ENCODE measurements at places on chromosomes 7 and 10.

DNA sequence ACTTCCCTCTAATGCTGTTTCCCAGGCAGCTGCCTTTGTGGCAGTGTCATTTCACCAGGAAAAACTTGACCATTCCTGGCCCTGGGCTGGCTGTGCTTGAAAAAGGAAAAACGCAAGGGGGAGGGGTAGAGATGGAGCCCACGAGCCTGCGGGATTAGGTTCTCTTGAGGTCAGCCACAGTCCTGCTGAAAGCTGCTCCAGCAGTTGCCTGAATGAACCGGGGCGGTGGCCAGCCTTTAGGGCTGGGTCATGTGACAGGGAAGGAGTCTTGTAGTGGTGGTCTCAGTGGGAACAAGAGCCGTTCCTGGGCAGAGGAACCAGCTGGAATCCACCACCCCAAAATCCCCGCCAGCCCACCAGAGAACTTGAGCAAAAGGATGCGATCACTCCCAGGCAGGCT lies 51.2 kb upstream of the LRRC4 start:
- no peak for DNase-seq

DNA sequence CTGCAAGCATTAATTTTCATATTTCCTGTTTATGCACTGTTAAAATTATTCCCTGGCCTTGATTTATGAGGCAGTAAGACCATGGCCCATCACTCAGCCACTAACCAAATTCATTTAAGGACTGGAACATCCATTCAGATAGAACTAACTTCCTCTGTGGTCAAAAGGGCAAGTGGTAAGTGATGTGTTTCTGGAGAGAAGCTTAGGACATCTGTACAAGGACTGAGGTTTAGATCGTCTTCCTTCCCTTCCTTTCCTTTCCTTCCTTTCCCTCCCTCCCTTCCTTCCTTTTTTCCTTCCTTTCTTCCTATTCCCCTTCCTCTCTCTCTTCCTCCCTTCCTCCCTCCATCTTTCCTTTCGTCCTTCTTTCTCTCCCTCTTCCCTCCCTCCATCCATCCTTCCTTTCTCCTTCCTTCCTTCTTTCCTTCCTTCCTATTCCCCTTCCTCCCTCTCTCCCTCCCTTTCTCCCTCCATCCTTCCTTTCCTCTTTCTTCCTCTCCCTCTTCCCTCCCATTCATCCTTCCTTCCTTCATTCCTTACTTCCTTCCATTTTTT lies 1019.4 kb downstream of the TYW1 start:
- DNase-seq = no peak

GRCh38 chr7:271266-272107 lies 18.5 kb upstream of the FOXL3 start:
- DNase-seq = no peak

GRCh38 chr7:84191842-84192241 lies 2.7 kb downstream of the SEMA3A start:
- no peak for DNase-seq

DNA sequence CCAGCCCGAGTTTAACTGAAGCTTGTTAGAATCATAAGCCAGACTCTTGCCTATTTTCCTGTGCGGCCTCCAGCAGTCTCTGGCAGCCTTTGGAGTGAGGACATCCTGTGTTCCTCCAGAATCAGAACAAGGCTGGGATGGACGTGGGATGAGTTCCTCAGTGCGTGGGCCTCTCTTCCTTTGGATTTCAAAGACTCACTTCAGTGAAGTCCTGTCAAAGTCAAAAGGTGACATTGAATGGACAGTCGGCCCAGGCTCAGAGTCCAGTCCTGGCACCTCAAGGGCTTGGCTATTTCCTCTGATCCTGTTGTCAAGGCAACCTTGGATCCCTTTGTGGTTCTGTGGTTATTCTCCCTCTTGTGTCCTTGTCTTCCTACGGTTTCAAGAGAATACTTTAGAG lies 21.4 kb upstream of the SMC3 start:
- DNase-seq = no peak

DNA sequence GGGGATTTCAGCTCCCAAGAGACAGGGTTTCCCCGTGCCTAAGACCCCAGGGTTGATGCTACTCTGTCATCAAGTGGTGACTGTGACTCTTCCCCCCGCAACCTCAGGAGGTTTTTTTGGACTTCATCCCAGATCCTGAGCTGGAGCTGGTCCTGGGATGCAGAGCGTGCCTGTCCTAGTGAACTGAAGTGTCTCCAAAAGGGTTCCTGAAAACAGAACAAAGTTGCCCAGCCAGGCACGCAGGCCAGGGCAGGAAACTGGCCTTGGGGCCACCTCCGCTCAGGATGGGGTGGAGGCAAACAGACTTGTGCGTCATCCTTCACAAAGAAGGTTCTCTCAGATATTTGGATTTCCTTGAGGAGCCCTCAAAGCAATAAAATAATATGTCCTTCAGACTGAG lies 118.9 kb downstream of the ITIH5 start:
- DNase-seq = no peak

GRCh38 chr10:6320320-6321010 lies 117.7 kb downstream of the PFKFB3 start:
- no peak for DNase-seq

DNA sequence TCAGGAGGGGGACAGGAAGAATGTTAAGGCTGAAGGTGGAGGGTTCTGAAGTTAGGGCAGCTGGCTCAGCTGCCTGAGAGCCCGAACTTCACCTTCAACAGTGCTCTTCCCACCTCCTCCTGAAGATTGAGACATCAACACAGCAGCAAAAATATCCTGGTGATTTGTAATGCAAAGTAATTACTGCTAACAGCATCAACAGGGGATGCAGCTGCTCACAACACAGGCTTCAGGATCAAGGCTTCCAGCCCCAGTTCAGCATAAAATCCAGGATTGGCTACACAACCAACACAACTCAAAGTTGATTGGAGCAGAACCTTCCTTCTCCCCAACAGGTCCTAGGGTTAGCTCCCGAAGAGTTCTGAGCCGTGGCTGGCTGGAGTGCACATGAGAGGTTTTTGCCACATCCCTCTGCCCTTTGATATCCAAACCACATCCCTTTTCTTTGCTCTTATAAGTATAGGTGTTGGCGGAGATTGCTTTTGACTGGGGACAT lies 242.4 kb downstream of the KIAA1217 start:
- DNase-seq = no peak

GRCh38 chr10:4285121-4285520 lies 500.1 kb upstream of the KLF6 start:
- no peak for DNase-seq

- DNase-seq = no peak
Measured at GRCh38 chr7:49596701-49597491, 176.5 kb upstream of the VWC2 start.

- DNase-seq = no peak
Measured at GRCh38 chr7:112238852-112239610, 32.5 kb downstream of the ZNF277 start.

DNA sequence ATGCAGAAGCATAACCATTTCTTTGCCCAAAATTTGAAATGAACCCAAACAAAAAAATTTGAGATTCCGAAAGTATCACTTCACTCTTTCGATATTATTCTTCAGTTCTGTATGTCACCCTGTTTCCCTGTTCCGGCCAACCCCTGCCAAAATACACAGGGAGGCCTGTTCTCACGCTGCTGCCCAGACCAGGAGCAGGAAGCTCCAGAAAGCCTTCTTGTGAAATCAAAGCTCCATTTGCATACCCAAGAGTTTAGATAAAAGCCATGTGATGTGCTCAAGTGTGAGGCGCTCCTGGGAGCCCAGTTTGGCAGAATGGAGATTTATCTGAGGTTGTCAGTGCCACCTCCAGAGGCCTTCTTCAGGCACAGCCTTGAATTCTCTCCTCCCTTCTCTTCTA lies 236.2 kb downstream of the FGFR2 start:
- no peak for DNase-seq

DNA sequence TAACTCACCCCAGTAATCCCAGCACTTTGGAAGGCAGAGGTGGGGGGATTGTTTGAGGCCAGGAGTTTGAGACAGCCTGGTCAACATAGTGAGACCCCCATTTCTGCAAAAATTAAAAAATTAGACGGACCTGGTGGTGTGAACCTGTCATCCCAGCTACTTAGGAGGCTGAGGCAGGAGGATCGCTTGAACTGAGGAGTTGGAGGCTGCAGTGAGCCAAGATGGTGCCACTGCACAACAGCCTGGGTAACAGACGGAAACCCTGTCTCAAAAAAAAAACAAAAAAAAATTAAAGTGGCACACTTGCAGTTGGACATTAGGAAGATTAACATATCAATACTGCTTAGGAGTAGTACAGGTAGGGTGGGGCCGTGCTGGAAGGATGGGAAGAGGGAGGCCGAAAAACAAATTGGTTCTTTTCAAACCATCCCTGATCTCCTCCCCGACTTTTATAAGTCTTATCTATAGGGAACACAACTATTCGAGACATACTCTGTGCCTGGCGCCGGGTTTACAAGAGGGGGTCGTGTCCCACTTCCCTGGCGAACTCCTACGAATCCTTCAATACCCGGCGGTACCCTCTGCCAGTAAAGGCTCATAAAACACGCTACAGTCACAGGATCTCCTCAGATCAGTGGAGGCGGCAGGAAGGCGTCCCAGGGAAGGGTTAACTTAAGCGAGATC lies 628 bp downstream of the TAF6 start:
- no peak for DNase-seq

DNA sequence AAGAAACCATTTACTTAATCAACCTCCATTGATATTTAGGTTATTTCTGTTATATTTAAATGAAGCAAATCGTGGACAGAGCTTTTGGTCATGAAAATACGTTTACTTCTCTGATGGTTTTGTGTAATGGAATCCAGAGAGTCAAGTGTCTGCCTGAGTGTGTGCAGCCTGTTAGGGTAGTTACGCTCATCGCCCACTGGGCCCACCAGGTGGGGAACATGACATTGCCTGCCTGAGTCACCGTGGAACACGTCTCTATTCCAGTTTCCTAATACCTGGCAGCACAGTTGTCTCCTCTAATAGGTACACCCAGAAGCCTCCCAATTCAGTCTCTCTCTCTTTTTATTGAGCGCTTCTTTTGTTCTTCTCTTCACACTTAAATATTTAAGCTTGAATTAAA lies 91.0 kb downstream of the ADCY1 start:
- DNase-seq = no peak

DNA sequence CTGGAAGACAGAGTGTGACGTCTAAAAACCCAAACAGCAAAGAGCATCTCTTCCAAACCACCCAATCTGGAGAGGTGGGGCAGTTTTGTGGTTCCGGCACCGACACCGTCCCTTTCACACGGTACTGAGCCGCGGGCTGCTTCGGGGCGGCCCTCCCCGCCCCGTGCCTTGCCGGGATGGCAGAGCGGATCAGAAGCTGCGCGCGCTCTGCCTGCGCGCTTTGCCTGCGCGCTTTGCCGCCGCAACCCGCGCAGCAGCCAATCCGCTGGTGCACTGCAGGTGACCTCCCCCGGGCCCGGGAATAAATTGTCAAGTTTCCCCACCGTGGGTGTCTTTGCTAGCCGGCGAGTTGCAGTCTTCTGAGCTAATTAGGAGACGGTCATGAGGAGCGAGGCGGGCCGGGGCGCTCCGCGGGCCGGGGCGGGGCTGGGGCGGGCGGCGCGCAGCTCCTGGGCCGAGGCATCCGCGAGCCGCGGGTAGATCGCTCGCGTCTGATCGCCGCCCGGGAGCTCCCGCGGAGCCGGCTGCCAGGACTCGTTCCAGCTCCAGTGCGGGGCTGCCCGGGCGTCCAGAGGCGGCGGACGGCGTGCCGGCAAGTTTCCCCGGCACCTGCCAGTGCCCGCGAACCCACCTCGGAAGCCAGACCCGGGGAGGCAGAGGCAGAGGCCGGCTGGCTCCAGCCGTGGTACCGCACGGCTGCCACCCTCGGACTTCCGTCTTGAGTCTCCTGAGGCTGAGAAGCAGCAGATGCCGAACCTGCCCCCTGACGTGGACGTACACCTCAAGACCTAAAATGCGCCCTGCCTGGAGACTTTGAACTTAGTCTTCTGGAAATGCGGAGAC lies 536.0 kb upstream of the GALNT17 start:
- DNase-seq = no peak

DNA sequence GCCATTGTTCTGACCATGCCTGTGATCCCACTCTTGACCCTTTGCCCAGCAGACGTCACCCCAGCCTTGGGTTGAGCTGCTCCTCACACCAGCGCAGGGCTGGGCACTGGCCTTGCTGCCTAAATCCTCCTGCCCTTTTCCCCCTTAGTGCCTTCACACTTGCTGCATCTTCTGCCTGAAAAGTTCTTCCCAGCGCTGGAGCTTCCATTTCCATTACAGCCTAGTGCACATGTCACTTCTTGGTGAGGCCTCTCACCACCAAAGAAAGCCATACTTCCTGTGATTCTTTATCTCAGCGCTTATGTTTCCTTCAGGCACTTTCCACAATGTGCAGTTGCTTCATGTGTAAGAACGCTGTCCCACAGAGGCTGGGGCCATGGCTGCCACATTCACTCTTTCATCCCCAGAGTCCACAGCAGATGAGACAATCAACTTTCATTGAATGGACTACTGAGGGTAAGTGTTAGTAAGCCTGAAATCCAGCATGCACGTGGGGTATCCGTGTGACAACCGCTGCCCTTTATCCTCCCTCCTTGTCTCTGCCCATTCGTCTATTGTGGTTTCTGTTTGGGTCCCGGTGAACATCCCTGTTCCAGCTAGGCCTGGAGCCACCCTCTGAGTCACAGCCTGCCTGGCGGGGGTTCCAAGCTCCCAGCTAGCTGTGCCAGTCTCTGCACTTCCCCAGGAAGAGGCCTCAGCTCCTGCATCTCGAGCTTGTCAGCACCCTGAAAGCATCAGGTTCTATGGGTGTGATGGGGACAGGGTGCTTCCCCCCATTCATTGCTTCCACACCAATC lies 37.3 kb downstream of the ADRA2A start:
- no peak for DNase-seq

DNA sequence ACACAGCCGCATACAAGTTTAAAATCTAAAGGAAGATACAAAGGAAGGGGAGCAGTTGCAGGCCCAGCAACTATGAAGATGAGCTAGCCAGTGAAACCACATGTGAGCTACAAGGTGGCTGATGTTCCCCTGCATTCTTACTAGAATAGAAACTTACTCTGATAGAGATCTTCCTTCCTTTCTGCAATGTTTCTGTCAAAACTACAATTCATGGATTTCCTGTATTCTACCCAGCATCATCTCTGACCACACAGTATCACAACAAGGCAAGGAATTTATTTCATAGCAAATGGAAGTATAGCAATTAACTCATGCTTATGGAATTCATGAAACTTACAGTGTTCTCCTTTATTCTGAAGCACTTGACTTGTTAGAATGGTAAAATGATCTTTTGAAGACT lies 68.7 kb upstream of the AASS start:
- DNase-seq = no peak

DNA sequence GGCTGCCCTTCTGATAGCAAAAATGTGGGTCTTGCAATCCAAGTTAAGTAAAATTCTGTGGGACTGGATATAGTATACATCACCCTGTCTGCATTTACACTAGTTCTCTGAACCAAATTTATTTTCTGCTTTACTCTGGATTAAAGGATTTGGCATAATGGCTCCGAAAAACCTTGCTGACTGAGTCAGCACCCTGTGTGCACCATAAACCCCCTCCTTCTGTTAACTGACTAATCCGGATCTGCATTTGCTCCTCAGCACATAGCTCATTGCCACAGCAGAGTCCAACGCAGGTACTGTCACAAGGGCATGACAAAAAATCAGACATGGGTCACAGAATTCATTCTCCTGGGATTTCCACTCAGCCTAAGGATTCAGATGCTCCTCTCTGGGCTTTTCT lies 1.3 kb downstream of the OR2A5 start:
- DNase-seq = no peak
